ENCODE measurements at places on chromosomes 2 and 18.

DNA sequence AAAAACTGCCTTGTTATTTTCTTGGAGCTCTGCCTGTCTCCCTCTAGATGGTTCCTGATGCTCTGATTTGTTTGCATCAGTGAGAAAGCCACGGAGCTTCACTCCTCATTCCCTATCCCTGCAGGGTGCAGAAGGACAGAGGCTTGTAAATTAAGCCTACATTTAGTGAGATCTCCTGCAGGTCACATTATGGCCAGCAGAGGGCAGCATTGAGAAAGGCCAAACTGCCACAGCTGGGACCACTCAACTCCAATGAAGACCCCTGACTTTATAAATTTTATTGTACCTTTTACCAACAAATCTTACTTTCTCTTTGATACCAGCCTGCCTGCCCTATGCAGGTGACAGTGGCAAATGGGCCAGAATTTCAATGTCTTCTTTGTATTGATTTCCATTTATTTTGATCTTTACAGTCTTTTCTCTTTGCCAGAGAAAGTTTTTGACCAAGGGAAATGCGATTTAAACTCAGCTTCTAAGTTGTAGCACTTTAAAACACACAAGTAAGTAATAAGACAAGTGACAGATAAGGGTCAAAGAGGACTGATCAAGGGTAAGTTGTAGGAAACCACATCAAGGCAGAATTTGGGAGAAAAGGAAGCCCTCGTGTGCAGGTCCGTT, 1029.1 kb upstream of the KLHL29 start:
- DNase-seq = peak; percentile 8

DNA sequence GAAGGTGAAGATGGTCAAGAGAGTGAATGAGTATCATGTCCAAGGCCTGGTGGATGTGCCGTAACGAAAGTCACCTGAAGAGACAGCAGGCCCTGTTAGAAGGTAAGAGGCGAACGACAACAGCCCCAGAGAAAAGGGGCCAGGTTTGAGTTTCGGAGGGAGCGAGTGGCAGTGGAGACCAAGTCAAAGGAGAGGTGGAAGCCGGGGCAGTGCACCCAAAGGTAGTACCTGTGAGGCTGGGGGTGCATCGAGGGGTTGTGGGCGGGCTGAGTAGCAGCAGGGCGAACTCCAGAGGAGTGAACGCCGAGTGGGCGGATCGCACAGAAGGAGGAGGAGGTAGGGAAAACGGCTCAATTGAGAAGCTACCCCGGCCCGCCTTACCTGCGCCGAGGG, 358 bp downstream of the USP37 start:
- DNase-seq = no peak

GRCh38 chr2:112996635-112997034, 8.6 kb upstream of the IL36A start:
- no peak for DNase-seq

GRCh38 chr2:17107151-17107550, 411.1 kb downstream of the RAD51AP2 start:
- no peak for DNase-seq

- no peak for DNase-seq
Observed at GRCh38 chr2:234564699-234565098, 67.8 kb upstream of the ARL4C start.

- no peak for DNase-seq
Observed at GRCh38 chr2:169343202-169343601, 19.1 kb downstream of the LRP2 start.

GRCh38 chr18:79468119-79468789, 72.5 kb downstream of the NFATC1 start:
- no peak for DNase-seq

DNA sequence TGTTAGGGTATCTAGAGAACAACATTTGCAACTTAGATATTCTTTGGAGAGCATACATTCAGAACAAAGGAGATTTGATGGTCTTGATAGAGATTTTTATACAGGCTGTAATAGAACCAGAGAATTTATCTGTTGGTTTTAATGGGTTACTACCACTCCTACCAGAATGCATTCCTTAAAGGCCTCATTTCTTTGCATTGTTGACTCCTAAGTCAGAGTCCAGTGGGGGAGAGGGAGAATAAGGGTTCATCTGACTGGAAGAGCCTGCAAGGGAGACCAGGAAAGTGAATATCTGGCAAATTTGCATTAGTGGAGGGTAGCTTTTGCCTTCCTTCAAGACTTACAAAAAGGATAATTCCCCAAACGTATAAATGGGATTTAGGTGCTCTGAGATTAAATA, 29.7 kb downstream of the AGPS start:
- no peak for DNase-seq

DNA sequence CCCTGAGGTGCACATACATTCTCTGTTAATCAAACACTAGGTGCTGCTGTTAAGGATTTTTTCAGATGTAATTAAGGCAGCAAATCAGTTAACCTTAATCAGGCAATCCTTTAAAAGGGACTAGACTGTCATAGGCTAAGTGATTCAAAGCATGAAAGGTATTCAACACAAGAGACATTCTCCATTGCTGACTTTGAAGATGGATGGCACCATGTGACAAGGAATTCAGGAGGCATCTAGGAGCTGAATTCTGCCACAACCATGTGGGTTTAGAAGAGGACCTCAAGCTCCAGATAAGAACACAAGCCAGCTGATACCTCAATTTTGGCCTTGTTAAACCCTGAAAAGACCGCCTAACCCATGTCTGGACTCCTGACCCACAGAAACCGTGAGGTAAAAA, 84.0 kb downstream of the SMAD2 start:
- DNase-seq = no peak

DNA sequence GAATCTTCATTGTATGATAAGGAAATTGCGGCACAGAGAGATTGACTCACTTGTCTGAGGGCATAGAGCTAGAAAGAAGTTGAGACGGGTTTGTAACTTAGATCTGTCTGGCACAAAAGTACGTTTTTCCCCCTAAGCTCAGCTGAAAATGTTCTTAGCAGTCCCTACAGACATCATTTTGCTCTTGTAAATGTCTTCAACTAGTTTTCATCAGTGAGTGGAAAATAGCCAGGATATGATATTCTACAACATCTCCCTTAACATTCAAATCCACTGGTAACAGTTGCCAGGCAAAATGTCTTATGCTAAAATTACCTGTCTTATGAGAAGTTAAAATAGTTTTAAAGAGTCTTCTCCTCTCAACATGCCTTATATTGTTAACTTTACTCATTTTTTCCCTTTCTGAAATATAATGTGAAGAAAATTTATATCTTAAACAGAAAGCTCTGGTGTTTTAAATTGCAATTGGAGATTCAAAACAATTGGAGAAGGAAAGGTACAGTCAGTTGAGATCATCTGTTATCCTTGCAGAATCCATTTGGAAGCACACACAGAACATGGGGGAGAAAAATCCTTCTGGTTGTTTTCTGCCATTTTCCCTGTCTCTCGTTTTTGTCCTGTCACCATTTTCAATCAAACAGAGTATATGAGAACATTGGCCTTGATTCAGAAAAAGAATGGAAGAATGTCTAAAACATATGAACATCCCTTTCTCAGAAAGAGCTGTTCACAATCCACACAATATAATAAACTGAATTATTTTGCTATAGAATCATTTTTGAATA, 255.0 kb downstream of the TRIB2 start:
- no peak for DNase-seq

DNA sequence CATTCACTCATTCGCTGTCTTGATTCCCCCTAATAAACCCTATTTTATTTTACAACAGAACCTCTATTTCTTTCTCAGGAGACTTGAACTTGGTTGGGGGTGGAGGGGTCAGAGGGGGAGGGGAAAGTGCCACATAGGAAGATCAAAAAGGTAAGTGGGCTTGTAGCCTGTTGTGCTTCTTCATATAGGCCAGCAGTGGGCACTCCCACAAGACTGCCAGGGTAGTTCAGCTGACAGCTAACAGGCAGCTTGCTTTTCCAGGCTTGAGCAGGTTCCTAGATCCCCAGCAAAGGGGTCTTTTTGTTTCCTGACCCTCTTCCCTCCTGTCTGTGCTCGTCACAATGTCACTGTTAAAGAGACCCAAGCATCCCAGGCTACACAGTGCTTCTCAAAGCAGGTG, 829 bp upstream of the KIAA2012 start:
- no peak for DNase-seq

DNA sequence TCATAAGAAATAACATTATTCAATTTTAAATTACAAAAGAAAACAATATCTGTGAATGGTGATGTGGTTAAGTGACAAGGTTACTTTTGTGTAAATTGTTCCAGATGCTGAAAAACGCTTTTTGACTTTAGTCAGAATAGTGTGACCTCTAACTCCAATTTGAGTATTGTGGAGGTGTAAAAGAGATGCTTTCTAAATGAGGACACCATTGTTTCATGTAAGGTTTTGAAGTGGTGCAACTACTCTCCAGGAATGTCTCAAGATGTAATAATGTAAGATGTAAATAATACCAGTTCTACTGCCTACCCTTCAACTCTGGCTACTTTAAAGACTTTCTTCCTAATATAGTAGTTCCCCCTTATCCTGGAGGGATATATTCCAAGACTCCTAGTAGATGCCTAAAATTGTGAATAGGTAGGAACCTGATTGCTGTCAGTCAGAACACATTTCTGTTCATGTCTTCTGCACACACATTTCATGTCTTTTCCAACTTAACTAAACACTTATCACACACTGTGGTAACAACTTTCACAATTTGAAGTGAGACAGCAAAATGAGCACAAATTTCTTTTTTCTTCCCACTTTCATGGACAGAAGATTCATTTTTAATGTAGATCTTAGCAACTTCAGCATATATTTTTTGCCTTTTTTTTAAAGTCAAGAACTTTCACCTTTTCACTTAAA, 39.1 kb upstream of the PPP1R1C start:
- no peak for DNase-seq

DNA sequence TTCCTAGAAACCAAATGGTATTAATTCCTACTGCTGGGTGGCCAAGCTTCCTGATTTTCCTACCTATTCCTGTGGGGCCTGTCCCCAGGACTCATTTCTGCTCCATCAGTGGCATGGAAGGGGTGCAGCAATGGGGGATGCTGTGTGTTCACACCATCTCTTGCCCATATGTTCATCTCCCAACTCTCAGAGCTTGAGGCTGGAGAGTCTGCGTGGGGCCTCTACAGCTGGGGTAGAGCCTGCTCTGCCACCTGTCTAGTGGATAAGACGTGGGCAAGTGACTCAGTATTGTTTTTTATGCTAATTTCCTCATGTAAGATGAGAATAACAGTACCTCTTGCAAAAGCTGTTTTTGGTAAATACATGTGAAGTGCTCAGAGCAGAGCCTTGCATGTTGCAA, 149.8 kb downstream of the ACTR3 start:
- DNase-seq = no peak

DNA sequence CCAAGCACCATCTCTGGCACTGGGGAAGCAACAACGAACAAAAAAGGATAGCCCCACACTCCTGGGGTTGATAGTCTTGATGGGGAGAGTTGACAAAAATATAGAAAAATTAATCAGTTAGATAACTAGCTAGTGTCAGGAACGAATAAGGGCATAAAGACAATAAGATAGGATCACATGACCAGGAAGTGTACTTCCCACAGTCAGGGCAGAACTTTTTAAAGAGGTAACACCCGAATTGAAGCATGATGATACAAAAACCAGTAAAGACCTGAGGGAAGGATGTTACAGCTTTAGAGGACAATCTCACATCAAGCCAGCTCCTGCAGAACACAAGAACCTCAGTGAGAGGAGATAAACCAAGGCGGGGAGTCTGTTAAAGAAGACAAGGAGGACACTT, 295.4 kb upstream of the CRIM1 start:
- no peak for DNase-seq

- no peak for DNase-seq
Observed at GRCh38 chr2:60246583-60246982, 306.9 kb downstream of the BCL11A start.

DNA sequence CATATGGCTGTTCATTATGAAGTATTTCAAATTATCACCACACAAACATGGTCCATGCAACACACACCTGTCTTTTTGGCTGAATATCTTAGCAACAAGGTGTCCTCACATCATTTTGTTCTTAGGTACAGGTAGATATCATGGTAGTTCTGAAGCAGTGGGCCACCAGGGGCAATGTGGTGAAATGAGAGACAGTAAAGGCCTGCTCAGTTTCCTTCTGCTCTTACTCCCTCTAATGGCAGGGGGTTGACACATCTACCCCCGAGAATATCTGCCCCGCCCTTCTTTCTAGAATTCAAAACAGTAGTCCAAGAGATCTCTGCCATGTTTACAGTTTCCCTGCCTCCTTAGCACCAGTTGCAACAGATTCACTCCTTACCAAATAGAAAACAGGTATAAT, 147.0 kb upstream of the KLHL14 start:
- peak; percentile 10 for DNase-seq

GRCh38 chr2:218698885-218699284, 11.8 kb upstream of the TTLL4 start:
- DNase-seq = no peak

GRCh38 chr2:114219456-114219855, 223.0 kb upstream of the DPP10 start:
- DNase-seq = no peak

- DNase-seq = no peak
Observed at GRCh38 chr18:63472380-63472779, 4.4 kb upstream of the SERPINB5 start.

All from GM19239 (cell line).